ENCODE measurements at places on chromosomes 6 and 20. TPM values are rescaled to one million over a fixed set of nuclear protein-coding genes. Genes with fewer than 3 reads are reported as not detected.

The BCKDHB gene
- total RNA-seq = 11.5 TPM

The GSTA1 gene
- total RNA-seq = not detected

The NHLRC1 gene
- 2.3 TPM for total RNA-seq

The MAN1A1 gene
- 12.9 TPM for total RNA-seq

The ZNF337 gene
- 12.9 TPM for total RNA-seq

The VARS2 gene
- total RNA-seq = 32.5 TPM

The HLA-DPA1 gene
- total RNA-seq = not detected

The MUC22 gene
- not detected for total RNA-seq

DNA sequence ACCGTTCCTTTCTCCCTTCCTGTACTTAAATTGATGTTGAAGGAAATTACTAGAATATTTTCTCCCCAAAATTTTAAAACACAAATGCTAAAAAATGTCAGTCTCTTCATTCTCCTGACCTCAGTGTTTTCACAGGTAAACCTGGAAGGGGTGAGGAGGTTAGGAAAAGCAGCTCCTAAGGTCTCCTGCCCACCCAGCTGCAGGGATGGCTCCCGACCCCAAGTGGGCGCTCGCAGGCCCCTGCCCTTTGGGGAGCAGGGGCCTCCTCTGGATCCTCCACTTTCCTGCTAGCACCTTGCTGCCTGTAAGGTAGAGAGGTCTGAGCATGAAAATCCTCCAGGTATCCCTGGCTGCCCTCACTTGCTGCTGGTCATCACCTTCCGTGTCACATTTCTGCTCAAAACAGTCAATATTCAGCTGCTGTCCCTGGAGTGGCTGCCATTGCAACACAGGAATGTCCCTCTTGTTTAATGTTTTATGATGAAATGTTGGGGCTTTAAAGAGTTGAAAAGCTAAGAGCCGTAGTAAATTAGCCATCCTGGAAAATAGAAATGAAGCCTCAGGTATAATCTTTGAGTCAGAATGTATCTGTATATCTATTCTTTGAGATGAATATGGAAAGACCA is 10.9 kb upstream of the HSP90AB1 start:
- no peak for DNase-seq

DNA sequence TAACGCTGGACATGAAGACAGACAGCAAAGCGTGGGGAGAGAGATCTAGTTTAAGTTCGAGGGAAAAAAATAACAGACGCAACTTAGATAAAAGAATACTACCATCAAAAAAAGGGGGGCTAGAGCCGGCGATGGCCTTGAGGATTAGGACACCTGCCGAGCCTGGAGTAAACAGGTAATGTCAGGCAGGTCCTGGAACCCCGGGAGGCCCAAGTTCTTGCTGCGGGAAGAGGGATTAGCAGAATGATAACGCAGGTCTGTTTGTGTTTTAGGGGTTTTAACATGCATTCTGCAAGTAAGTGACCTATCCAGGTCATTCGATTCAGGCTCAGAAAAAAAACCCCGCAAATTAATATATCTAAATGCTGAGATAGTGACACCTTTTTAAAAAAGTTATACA is 754 bp upstream of the TMEM170B start:
- DNase-seq = no peak

GRCh38 chr6:18990059-18990978 is 603.2 kb downstream of the RNF144B start:
- DNase-seq = peak; percentile 26

DNA sequence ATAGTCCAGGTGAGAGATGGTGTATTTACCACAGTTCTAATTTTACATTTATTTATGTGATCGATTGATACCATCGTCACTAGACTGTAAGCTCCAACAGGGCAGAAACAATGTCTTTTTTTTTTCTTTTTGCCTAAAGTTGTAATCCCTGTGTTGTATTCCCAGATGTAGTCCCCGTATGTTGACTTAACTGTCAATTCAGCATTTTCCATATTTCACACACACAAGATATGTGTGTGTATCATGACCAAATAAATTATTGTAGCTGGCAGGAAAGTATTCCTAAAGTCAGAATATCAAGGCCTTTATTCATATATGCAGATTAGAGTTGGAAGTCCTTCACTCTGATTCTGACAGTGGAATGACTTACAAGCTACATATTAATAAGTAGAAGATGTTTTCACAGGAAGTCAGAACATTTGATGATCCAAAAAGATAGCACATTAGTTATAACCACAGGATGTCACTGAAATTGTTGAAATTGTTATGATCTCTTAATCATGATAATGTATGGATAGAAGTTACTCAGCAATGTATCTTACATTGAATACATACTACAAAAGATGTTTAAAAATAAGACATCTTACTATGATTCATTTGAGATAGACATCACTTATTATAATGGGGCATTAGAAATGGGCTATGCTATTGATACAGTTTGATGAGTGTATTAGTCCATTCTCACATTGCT is 10.6 kb downstream of the RNF182 start:
- no peak for DNase-seq

DNA sequence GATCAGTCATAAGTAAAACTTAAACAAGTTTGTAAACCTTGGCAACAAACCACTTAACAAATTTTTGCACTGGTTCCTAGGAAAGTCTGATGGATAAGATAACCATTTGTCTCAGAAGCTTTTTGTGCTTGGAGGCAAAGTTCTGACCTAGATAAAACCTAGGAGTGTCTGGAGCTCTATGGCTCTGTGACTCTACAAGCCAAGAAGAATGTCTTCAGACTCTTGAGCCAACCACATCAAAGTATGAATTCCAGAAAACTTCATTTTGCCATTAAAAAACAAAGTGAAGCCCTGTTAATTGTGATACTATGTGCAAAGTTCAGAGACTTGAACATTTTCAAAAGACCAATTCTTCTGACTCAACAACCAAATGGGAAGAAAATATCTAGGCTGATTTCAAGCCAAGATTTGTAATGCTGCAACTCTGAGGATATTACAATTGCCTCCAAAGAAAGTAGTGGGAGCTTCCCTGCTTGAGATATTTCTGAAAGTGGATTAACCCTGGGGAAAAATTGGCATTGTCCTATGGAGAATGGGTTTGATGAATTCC is 158.1 kb upstream of the FOXQ1 start:
- no peak for DNase-seq

GRCh38 chr20:62977613-62978560 is 25.4 kb downstream of the SLC17A9 start:
- DNase-seq = no peak

DNA sequence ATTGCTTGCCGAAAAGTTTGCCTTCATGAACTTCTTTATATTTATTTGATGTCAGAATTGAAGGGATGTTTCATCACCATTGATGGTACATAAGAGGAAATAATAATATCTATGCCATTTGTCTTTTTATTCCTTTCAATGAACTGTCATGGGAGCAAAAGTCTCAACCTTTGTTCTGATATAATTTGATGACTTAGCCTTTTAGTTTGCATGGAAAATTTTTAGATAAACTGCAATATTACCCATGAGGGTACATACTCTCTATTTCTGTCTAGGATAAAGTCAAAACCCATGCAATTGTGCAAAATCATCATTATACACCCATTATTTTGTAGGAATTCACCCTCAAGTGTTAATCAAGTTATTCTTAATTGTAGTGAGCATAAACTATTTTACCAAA is 15.9 kb downstream of the TBXT start:
- DNase-seq = no peak

DNA sequence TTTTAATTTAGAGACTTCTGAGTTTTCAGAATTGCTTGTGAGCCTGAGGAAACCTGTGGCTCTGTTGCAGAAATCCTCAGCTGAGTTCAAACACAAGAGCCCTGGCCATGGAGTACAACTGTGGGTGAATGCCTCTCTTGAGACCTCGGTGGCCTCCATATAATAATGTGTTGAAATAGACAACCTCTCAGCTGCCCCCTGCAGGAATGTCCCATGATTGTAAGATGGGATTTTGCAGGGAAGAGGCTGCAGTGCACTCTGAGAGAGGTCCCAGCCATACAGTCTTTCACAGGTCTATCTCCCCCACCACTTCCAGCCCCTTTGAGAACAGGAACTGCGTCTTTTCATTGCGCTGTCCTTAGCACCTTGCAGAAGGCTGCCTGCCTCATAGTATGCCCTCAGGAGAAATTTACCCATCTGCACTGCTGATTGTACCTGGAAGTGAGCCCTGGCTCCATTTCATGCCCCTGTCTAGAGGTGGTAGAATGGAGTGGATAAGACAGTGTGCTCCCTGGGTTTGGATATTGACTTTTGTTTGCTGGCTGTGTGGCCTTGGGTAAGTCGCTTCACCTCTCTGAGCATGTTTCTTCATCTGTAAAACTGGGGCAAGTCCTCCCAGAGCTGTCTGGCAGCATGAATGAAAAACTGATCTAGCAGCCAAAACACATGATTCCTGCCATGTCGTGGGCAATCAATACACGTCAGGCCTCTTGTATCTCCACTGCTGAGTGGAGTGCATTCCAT is 16.8 kb upstream of the CDH22 start:
- peak; percentile 42 for DNase-seq

- no peak for DNase-seq
These were observed 8.3 kb downstream of the MDGA1 start for GRCh38 chr6:37689381-37689780.

GRCh38 chr6:85419046-85419759 is 30.7 kb upstream of the NT5E start:
- peak; percentile 44 for DNase-seq

DNA sequence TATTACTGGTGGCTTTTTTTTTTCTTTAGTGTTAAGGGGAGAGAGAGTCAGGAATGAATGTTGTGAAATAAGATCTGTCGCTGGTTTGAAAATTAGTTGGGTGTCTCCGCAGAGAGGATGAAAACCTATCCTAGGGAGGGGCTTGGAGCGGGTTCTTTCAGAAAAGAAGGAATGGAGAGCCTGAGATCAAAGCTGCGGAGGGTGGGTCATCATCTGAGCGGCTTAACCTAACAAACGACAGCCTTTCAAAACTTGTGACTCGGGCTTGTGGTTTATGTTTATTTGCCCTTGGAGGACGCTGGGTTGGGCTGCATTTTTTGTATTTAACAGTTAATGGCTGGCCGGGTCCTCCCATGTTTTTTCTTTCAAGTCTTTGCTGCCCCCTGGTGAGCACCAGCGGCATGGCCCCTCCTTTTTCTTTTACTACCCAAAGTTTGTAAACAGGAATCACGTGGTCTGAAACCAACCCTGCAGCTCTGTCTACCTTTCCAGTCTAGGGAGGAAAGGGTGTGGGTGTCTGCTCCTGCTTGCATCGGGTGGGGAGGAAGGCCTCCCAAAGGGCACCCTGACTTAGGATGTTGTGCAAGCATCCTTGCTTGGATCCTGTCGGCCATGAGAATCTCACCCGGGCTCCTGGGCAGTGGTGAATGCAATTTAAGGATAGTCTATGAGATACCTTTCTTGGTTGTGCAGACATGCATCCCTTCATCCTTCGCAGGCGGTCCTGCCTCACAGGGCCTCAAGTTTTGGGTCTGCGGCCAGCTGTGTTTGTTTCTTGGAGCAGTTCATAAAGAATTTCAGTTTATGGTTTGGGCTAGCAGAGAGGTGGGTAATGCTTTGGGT is 2.2 kb downstream of the PIM1 start:
- peak; percentile 89 for DNase-seq

GRCh38 chr20:47350181-47350550 is 6.3 kb downstream of the ZMYND8 start:
- DNase-seq = no peak

DNA sequence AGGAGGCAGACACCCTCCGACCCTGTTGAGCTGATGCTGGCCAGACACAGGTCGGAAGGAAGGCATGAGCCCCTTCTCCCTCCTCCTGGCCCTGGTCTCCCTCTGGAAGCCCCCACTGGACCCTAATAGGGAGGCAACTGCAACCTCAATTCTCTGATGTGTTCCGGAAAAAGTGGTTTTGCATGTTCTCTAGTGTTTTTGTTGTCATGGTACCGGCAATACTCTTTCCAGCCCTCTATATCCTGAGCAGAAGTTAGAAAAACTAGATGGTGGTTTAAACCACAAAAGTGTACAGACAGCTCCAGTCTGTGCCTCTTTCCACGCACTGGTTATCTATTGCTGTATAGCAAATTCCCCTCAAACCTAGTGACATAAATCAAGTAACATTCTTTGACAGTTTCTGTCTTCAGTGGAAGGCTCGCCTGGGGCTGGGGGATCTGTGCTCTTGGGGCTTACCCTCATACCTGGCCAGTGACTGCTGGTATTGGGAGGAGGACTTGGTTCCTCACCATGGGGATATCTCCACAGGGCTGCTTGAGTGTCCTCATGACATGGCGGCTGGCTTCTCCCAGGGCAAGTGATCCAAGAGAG is 37.0 kb downstream of the SYTL3 start:
- no peak for DNase-seq

DNA sequence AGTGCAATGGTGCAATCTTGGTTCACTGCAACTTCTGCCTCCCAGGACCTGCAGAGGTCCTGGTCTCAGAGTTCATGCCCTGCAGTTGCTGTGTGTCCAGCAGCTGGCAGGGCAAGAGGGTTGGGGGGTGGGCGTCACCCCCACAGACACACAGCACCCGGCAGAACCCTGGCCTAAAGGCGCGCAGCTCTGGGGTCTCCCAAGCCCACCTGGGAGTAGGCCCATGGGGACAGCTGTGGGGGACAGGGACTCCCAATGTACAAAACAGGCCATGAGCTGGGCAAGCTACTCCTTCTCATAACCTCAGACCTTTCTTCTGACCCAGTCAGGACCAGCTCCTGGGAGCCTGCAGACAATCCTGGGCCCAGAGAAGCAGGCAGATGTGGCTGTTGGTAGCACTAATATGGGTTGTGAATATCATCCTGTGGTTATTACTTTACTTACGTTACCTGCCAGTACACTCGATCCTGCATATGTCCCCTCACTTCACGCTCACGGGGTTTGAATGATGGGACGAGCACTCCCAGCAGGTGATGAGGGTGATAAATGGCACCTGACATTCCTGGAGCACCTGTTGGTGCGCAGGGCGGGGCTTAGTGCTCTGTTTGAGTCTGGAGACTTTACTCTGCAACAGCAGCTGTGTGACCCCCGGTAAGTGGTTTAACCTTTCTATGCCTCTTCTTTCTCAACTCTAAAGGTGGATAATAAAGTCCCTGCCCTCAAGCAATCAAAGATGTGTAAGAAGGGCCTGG is 39.9 kb upstream of the SULF2 start:
- no peak for DNase-seq
